Mesothelial cell of epicardium (in vitro differentiated cells): ENCODE measurements at places on chromosomes 3 and 15. TPM values are rescaled to one million over a fixed set of nuclear protein-coding genes. Genes with fewer than 3 reads are reported as not detected.

The RBM5 gene
- 301 to 332 TPM (median 322 TPM) in 3 replicates for total RNA-seq

The SEMA6D gene
- total RNA-seq, result 52.0 to 58.3 TPM (median 54.3 TPM) in 3 replicates

The OR5H15 gene
- total RNA-seq, result not detected in 3 replicates

GRCh38 chr3:53217175-53217574, 38.6 kb downstream of the TKT start:
- DNase-seq, result no peak

DNA sequence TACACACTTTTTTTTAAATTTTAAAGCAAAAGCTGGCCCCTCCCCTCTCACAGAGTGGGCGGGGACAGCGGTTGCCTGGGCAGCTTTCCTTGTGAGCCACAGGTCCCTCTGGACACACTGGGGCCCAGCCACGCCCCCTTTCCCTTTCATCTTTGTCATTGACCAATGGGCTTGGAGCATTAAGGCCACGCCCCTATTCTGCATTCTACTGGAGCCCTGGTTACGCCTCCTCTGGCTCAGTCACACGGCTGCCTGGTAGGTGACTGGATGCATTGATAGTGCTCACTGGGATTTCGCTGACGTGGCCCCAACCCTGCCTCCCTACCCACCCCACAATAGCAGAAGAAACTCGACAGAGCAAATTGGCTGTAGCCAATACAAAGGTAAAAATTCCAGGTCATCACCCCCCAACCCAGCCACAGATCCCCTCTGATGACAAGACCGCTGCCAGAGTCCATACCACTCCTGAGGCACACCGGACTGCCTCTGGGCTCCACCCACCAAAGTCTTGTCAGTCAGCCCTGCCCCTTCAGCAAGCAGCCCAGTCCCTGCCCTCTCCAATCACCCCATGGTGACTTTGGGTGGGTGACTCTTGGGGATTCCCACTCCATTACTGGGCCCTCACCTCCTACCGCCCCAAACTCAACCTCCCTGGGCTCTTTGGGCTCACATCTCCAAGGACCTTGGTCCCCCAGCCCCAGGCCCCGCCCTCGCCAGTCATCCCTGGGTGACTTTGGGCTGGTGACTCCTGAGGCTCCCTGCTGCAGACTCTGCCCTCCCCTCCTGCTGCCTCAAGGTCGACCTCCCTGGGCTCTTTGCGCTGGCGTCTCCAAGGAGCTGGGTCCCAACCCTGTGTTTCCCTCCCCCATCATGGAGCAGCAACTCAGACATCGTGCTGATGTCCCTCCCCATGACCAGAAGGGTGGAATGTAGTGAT, 112.2 kb upstream of the FAN1 start:
- no peak for DNase-seq

The RARRES1 gene
- total RNA-seq, result 48.9 to 53.0 TPM (median 51.9 TPM) in 3 replicates

DNA sequence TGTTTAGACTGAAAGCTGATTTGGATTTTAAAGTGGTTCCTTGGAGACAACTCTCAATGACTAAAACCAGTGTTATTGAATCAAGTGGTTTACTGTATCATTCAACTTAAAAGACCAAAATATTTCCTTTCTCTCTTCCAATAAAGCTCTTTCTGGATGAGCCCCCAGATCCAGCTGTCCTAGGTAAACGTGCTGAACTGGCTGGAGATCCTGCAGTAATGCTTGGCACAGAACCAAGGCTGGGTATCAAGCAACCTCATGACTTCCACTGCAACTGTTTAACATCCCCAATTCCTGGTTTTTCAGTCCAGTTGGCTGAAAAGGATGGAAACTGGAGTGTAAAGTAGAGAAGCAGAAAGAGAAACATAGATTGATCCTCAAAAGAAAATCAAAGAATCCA, 28.9 kb downstream of the SEC22C start:
- no peak for DNase-seq

DNA sequence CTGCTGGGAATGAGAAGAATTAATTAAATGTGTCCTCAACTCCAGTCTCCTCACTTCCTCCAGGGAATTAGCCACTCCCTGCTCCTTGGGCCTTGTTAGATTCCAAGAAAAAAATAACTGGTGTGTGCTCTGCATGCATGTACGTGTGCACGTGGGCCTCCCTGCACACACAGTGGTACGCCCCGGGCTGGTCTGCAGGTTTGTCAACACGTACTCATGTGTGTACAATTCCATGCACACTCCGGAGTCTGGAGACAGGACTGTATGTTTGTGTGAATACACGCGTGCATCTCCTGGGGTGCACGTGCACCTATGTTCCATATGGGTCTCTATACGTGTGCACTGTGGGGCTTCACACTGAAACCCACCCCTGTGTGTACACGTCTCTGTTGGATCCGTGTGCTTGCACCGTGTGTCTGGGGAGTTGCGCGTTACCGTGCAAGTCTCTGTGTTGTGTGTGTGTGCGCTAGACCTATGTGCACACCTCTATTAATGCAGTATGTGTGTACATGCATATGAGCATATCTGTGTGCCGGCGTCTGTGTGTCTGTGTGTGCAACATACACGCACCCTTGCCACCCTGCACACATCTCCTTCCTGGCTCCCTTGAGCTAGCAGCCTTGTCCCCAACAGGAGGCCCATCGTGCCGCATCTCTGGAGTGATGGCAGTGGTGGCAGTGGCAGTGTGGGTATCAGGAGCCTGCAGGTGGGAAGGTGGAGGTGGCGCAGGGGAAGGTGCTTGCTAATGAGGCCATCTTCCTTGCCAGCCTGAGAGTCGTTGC, 210.1 kb downstream of the TBC1D2B start:
- DNase-seq, result no peak

The AZI2 gene
- total RNA-seq, result 63.8 to 64.4 TPM (median 63.9 TPM) in 3 replicates

The NTRK3 gene
- total RNA-seq, result 1.8 to 2.1 TPM (median 1.8 TPM) in 3 replicates

The GOLGA8T gene
- total RNA-seq, result 0.51 to 0.56 TPM in 2 of 3 replicates, not detected in the other

GRCh38 chr3:154864947-154865346, 215.2 kb upstream of the MME start:
- no peak for DNase-seq

- DNase-seq, result no peak
Measured at GRCh38 chr3:107710851-107711250, 188.1 kb downstream of the BBX start.

GRCh38 chr3:194686414-194686815, 732 bp downstream of the FAM43A start:
- peak; percentile 21 for DNase-seq

DNA sequence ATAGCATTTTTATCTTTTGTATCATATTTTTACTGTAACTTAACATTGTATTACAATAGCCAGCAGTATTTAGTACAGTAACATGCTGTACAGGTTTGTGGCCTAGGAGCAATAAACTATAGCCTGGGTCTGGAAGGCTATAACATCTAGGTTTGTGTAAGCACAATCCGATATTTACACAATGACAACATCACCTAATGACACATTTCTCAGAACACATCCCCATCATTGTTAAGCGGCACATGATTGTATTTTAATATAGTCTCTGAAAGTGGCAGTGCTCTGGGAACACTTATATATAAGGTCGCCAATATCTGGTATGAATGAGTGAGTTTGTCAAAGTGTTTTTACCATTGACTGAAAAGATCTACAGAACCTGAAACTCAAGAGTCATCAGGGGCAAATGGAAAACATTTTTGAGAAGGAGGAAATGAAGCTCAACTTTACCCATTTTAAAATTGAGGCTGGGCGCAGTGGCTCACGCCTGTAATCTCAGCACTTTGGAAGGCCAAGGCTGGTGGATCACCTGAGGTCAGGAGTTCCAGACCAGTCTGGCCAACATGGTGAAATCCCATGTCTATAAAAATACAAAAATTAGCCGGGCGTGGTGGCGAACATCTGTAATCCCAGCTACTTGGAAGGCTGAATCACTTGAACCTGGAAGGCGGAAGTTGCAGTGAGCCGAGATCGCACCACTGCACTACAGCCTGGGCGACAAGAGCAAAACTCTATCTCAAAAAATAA, 38.8 kb upstream of the TNFSF10 start:
- DNase-seq, result no peak

DNA sequence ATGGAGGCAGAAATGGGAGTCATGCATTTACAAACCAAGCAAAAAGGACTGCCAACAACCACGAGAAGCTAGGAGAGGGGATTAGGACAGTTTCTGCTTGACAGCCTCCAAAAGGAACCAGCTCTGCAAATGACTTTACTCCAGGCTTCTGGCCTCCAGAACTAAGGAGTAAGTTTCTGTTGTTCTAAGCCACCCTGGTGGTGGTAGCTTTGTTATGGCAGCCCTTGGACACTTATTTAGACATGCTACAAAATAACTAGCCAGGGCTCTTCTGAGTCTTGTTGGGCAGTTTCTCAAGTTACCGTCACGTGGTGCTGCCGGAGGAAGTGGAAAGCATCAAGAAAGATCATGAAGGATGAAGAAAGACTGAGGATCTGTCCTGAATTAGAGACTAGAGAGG, 386.5 kb downstream of the LRTM1 start:
- DNase-seq, result no peak

The CEMIP gene
- 0.70 to 1.2 TPM (median 0.83 TPM) in 3 replicates for total RNA-seq

The CACNA1D gene
- total RNA-seq, result 1.4 to 2.8 TPM (median 1.8 TPM) in 3 replicates

DNA sequence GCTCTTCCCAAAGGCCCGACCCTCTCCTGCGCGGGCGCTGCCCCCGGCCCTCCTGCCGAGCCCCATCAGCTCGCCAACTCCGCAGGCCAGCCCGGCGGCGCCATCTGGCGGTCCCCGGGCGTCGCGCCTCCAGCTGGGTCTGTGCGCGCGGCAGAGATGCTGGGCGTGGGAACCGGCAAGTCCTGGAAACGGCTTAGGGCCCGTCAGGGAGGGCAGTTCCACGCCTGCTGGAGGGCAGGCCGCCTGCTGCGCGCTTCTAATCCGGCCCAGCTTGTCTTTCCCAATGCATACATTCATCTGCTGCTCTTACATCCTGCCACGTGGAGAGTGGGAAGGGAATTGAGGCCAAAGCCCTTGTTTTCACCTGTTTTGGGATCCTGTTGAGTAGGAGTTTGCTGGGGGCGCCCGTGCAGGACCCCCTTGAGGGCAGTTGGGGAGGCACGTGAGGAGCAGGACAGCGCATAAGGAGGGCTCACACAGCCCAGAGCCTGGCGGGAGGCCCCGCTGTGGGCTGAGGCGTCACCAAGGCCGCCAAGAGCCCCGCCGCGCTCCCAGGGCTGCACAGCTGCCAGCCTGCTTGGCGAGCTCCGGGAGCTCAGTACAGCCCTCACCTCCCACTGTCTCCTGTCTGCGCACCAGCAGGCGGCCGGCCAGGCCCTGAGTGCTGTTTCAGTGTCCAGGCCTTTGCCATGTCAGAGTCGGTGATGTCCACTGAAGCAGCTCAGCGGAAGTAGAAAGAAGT, 165.6 kb downstream of the NSMCE3 start:
- peak; percentile 92 for DNase-seq

The FOXL2NB gene
- not detected in 3 replicates for total RNA-seq

GRCh38 chr15:65767895-65768294, 24.2 kb downstream of the DENND4A start:
- no peak for DNase-seq

DNA sequence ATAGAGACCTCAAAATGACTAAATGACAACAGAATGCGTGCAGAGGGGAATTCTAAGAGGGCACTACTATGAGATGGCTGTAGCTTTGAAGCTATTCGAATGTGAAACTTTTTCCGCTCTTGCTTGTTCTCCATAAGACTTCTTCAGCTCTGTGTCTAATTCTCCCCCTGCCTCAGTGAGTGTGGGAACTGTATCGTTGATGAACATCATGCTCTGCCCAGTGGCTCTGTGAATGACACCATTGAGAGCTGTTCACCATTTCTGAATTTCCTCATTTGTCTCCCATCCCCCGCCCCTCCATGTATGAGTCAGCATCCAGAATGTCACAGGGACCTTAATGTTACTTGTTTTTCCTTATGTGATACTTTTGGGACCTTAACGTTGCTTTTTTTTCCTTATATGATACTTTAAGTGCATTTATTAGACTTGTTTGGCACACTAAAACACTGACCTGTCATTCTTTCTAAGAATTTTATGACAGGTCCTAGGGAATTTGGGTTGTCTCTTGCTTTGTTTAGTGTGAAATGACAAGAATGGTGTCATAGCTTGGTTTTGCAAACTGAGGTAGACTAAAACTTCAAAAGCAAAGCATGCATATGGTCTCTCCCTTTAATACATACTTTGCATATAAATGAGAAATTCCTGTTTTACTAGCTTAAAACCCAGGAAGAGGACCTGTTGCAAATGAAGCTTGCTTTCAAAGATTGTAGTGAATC, 99.6 kb downstream of the FNDC3B start:
- DNase-seq, result no peak

The RGMA gene
- total RNA-seq, result 23.6 to 26.1 TPM (median 24.3 TPM) in 3 replicates

DNA sequence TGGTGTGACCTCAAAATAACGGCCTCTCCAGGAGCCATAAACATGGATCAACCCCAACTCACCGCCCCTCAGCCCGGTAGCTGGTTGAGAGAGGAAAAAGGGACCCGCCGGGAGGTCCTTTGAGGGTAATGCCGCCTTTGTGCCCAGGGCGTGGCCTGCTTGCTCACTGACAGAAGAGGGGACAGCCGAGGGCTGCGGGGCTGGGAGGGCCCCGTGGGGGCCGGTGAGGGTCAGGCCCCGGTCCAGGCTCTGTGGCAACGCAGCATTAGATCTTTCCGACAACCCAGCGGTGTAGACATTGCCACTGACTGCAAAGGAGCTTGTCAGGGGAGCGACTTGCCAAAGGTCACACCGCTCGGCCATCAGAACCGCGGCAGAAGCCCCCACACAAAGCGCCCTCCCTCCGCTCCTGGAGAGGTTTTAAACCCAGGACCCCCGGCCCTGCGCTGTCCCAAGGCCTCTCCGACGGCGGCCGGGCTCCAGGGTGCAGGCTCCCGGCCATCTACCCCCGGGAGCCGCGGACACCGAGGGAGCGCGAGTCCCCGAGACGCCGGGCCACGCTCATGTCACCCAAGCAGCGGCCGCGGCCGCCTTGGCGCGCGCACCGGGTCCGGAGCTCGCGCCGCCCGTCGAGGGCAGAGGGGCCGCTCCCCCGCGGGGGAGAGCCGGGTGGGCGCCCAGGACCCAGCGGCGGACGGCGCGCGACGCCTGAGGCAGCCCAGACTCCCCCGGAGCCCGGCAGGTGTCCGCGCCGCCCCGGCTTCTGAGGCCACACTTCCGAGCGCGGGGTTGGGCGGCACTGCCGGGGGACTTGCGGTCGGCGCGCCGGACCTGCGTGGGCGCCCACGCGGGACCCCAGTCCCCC, 975 bp downstream of the PCSK6 start:
- no peak for DNase-seq

The ESYT3 gene
- 5.9 to 6.9 TPM (median 6.8 TPM) in 3 replicates for total RNA-seq

The STAB1 gene
- total RNA-seq, result 0.29 to 0.71 TPM (median 0.66 TPM) in 3 replicates

The ZNF280D gene
- total RNA-seq, result 22.6 to 25.1 TPM (median 23.0 TPM) in 3 replicates

The BLM gene
- 11.2 to 13.4 TPM (median 12.9 TPM) in 3 replicates for total RNA-seq

The GPR62 gene
- 0.22 to 0.36 TPM (median 0.33 TPM) in 3 replicates for total RNA-seq

GRCh38 chr3:59392116-59392515, 342.3 kb upstream of the CFAP20DC start:
- no peak for DNase-seq

DNA sequence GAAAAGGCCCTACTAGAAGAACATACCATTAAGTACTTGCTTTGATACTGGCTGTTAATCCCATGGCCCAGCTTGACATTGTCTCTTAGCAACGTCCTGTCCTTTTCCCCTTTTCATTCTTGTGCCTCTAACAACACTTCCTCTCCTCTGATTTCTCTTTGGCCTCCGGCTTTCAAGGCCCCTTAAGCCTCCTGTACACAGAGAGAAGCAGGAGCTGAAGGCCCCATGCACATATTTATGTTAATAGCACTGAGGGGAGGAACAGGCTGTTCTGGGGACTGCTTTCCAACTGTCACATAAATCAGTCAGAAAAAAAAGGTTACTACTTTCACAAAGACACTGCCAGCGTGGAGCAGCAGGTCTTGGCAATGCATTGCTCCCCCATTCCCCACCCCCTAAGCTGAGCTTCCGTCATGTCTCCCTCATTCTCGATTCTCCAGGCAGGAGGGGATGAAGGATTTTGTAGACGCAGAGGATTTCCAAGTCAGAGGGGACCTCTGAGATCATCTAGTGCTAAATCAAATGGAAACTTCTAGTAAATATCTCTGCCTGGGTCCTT, 257.4 kb upstream of the ADAMTS9 start:
- DNase-seq, result peak; percentile 39

The HIGD2B gene
- total RNA-seq, result not detected in 3 replicates

The CP gene
- total RNA-seq, result 22.6 to 28.4 TPM (median 24.2 TPM) in 3 replicates
